Activated naive CD8-positive, alpha-beta T cell treated with anti-CD3 and anti-CD28 coated beads, Interleukin-2, amount 10 ng/mL, durations not matched to agents 7 days and 5 days (primary cell): ENCODE measurements at places on chromosomes 6 and 20. TPM values are rescaled to one million over a fixed set of nuclear protein-coding genes. Genes with fewer than 3 reads are reported as not detected.
A peak's percentile ranks its signal among the peaks of the same experiment; 100 is the strongest.

The SPATS1 gene
- not detected for total RNA-seq

The MLIP gene
- not detected for total RNA-seq

GRCh38 chr6:69232008-69232407 lies 564.8 kb downstream of the LMBRD1 start:
- no peak overlapping the region for H3K4me3 ChIP-seq
- DNase-seq = no peak
- no peaks in the 10 kb centered on the region for H3K36me3 ChIP-seq
- peaks cover 6% of the 10 kb centered on the region for H3K4me1 ChIP-seq
- H3K27ac ChIP-seq = no peak overlapping the region
- peaks cover 3% of the 10 kb centered on the region for H3K27me3 ChIP-seq

DNA sequence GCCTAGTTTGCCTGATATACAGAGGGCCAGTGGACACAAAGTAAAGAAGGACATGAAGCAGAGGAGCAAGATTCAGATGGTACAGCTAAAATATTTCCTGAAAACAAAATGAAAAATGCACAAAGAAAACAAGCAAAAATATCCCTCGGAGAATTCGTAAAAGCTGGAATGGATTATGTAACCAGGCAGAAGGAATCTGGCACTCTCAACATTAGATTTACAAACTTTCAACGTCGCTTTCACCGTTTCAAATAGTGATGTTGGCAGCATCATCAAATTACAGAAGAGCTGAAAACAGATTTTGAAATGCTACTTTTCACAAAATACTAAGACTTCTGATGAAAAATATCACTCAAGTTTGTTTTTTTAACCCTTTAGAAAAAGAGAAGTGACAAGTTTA lies 11.7 kb downstream of the SMLR1 start:
- H3K27me3 ChIP-seq = no peaks in the 10 kb centered on the region
- no peak for DNase-seq
- no peak overlapping the region for H3K4me3 ChIP-seq
- no peaks in the 10 kb centered on the region for H3K36me3 ChIP-seq

DNA sequence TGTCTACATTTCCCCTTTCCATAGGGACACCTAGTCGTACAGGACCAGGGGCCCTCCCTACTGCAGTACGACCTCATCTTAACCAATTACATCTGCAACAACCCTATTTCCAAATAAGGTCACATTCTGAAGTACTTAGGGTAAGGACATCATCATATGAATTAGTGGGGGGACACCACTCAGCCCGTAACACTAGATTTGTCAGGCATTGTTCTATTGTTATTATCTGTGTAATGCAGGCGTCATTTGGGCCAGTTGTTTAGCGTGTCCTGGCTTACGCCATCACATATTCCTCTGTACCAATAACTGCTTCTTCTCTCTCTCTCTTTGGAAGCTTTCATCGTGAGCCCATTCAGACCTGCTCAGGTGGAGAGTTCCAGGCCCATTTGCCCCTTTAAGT lies 89.3 kb downstream of the CAP2 start:
- no peak overlapping the region for H3K27ac ChIP-seq
- H3K36me3 ChIP-seq = no peaks in the 10 kb centered on the region
- peaks cover 5% of the 10 kb centered on the region for H3K27me3 ChIP-seq
- no peaks in the 10 kb centered on the region for H3K4me1 ChIP-seq
- H3K4me3 ChIP-seq = no peak overlapping the region
- DNase-seq = no peak

GRCh38 chr20:50919567-50919966 lies 11.7 kb downstream of the ADNP start:
- no peak overlapping the region for H3K4me3 ChIP-seq
- no peaks in the 10 kb centered on the region for H3K27me3 ChIP-seq
- H3K36me3 ChIP-seq = peaks cover 20% of the 10 kb centered on the region
- H3K4me1 ChIP-seq = peaks cover 38% of the 10 kb centered on the region
- H3K27ac ChIP-seq = no peak overlapping the region

The OR2H1 gene
- total RNA-seq = not detected

The SGK2 gene
- total RNA-seq = 0.48 TPM

GRCh38 chr20:22720206-22720605 lies 135.8 kb upstream of the FOXA2 start:
- DNase-seq = no peak
- H3K27ac ChIP-seq = no peak overlapping the region
- no peaks in the 10 kb centered on the region for H3K4me1 ChIP-seq
- H3K36me3 ChIP-seq = no peaks in the 10 kb centered on the region
- H3K27me3 ChIP-seq = no peaks in the 10 kb centered on the region
- no peak overlapping the region for H3K4me3 ChIP-seq

DNA sequence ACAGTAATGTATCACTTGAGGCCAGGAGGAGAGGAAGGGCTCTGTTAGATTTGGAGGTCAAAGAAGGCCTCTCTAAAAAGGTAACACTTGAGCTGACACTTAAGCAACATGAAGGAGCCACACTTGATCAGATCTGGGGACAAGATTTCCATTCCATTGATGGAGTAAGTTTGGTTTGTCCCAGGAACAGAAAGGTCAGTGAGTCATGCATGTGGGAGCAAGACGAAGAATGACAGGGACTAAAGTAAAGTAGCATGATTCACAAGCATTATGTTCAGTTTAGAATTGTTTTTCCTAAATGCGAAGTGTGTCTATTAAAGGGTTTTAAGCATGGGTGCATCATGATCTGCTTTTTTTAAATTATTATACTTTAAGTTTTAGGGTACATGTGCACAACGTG lies 47.4 kb downstream of the COL21A1 start:
- no peak overlapping the region for H3K27ac ChIP-seq
- H3K27me3 ChIP-seq = no peaks in the 10 kb centered on the region
- H3K36me3 ChIP-seq = no peaks in the 10 kb centered on the region

DNA sequence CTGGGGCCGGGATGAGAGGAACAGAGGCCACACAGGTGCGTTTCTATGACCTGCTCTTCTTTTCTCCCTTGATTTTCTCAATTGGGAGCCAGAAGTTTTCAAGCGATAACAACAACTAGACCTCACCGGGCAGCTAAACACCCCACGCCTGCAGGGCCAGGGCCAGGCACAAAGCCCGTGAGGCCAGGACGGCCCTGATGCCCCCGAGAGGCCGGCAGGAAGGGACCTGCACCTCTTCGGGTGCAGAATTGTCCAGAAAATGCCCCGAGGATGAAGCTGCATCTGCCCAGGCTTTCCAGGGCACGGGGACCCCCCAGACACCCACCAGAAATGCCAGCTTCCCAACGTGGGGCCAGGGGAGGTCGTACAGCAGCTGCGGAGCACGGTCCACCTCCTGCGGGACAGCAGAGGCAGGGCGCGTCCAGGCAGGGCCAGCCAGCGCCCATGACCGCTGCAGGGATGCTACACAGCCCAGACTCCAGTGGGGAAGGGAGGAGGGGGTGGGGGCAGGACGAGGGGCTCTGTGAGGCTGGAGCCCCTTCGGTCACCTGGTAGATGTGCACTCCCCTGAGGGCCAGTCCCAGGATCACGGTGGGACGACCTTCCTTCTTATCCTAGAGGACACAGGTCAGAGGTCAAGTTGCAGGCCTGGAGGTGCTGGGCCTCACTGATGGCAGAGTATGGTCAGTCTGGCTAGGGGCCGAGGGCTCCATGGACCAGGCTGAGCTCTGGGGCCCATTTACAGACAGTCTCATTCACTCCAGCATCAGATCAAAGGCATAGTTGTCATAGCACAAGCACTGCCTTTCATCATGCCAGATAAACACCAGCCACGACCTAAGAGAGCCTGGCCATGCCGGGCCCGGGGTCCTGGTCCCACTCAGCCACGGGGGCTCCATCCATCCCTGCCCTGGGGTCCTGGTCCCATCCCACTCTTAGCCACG lies 16.4 kb downstream of the FRMD1 start:
- no peak overlapping the region for H3K4me3 ChIP-seq
- no peak for DNase-seq
- H3K36me3 ChIP-seq = no peaks in the 10 kb centered on the region

GRCh38 chr6:21665392-21666200 lies 72.0 kb downstream of the SOX4 start:
- H3K27ac ChIP-seq = no peak overlapping the region
- H3K27me3 ChIP-seq = peaks cover 75% of the 10 kb centered on the region
- no peak for DNase-seq
- no peaks in the 10 kb centered on the region for H3K36me3 ChIP-seq

GRCh38 chr6:71513036-71513435 lies 224.4 kb downstream of the OGFRL1 start:
- no peak for DNase-seq
- no peaks in the 10 kb centered on the region for H3K27me3 ChIP-seq
- no peaks in the 10 kb centered on the region for H3K36me3 ChIP-seq

The ZBTB2 gene
- total RNA-seq = 28.9 TPM

DNA sequence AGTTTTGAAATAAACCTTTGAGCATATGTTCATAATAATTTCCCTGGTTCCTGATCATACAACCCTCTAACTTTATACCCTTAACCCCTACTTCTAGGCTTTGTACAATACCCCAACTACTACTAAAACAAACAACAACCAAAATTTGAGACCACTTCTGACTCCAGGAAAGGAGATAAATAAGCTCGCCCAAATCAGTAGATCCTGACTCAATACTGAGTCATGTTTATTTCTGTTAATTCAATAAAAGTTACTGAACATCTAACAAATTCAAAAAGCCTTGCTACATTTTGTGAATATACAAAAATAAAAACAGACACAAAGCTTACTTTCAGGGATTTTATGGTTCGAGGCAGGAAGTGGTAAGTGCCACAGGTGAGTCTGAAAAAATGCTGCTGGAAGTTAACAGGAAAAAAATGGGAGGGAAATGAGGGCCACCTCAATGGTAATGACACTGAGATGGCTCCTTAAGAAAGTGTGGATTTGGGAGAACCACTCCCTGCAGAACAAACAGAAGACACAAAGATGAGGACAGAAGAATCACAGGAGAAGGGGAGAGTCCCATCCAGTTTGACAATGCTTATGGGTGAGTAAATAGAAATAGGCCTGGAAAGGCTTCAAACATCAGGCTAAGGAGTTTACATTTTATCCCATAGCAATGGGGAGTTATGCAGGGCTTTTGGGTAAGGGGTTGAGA lies 63.4 kb downstream of the DST start:
- no peaks in the 10 kb centered on the region for H3K4me1 ChIP-seq
- H3K27me3 ChIP-seq = no peaks in the 10 kb centered on the region
- H3K36me3 ChIP-seq = no peaks in the 10 kb centered on the region
- no peak overlapping the region for H3K4me3 ChIP-seq
- no peak for DNase-seq
- H3K27ac ChIP-seq = no peak overlapping the region

DNA sequence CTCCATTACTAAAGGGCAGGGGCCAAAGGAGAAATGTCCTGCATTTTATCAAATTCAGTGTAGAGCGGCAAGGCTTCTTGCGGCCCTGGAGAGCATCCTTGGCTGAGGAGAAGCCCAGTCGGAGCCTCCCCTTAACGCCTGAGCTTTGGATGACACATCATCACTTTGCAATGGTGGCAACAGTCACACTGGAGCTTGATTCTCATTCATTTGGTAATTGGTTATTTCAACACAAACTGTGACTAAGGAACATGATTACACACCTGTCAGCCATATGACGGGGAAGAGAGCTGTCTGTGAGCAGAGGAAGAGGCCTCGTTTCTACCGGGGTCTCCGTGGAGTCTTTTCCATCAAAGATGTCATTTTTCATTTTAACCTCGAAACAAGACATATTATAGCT lies 81.4 kb downstream of the SOBP start:
- DNase-seq = no peak
- no peaks in the 10 kb centered on the region for H3K36me3 ChIP-seq
- H3K4me1 ChIP-seq = peaks cover 10% of the 10 kb centered on the region
- H3K27ac ChIP-seq = no peak overlapping the region

DNA sequence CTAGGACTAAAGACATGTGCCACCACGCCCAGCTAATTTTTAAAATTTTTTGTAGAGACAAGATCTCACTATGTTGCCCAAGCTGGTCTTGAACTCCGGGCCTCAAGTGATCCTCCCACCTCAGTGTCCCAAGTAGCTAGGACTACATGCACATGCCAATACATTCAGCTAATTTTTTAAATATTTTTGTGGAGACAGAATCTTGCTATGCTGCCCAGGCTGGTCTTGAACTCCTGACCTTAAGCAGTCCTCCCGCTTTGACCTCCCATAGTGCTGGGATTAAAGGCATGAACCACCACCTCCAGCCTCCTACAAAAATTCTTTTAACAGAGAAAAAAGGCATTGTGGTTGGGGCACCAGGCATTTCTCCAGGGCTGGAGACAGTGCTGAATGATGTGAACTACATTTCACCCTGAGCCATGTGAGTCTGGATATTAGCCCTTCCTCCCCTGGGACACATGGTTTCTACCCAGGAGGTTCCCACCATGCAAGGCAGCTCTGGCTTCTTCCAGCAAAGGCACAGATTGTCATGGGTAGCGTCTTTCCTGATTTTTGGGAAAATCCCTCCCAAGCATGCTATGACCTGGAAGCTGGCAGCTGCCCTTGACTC lies 36.3 kb upstream of the CMTR1 start:
- H3K4me3 ChIP-seq = no peak overlapping the region
- H3K36me3 ChIP-seq = peaks cover 8% of the 10 kb centered on the region
- no peak for DNase-seq
- no peaks in the 10 kb centered on the region for H3K4me1 ChIP-seq
- peaks cover 5% of the 10 kb centered on the region for H3K27me3 ChIP-seq
- no peak overlapping the region for H3K27ac ChIP-seq

DNA sequence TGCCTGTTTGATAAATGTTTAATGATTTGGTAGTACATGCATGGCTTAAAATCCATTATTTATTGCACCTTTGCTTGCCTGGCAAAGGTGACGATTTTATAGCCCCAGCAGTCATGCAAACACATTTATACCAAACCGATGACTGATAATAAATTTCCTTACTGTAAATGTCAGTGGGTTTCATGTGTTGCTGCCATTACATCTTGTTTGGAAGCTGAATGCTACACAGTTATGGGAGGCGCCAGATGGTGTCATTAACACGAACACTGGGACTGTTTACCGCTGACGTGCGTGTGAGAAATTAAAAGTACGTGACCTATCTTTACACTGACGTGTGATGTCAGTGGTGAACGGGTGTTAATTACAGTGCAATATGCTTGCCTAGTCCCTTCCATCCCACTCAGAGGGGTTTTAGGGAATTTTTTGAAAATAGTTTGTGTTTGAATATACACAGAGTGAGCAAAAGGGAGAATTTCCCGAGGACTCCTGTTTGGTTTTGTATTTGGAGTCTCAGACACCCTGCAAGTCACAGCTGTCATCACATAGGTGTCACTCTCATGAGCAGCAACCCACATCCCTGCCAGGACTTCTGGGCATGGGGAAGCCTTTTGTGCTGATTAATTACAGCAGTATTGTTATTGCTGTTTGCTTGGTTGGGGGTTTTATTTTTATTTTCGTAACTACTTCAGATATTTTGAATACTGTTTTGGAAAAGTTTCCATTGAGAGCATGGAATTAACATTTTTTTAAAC lies 151.8 kb upstream of the INSM1 start:
- no peaks in the 10 kb centered on the region for H3K4me1 ChIP-seq
- H3K4me3 ChIP-seq = no peak overlapping the region
- H3K27me3 ChIP-seq = peaks cover 2% of the 10 kb centered on the region

The TNFRSF21 gene
- total RNA-seq = 0.62 TPM

GRCh38 chr20:9185511-9185910 lies 116.6 kb downstream of the PLCB4 start:
- H3K4me3 ChIP-seq = no peak overlapping the region
- no peaks in the 10 kb centered on the region for H3K27me3 ChIP-seq
- H3K27ac ChIP-seq = no peak overlapping the region
- DNase-seq = no peak

The HMGCLL1 gene
- not detected for total RNA-seq

- peak overlapping the region; percentile 14 for H3K27ac ChIP-seq
- DNase-seq = no peak
- H3K4me1 ChIP-seq = peaks cover 12% of the 10 kb centered on the region
- H3K27me3 ChIP-seq = no peaks in the 10 kb centered on the region
- no peak overlapping the region for H3K4me3 ChIP-seq
These were observed 55.9 kb downstream of the MAP3K5 start for GRCh38 chr6:136736281-136736960.

The SAMD10 gene
- total RNA-seq = 16.2 TPM

GRCh38 chr6:32664827-32665362 lies 1.6 kb downstream of the HLA-DQB1 start:
- H3K4me1 ChIP-seq = peaks cover 25% of the 10 kb centered on the region
- peak overlapping the region; percentile 53 for H3K27ac ChIP-seq
- H3K4me3 ChIP-seq = peak overlapping the region; percentile 76
- peaks cover 13% of the 10 kb centered on the region for H3K36me3 ChIP-seq
